ENCODE measurements at places on chromosomes 6 and 20. TPM values are rescaled to one million over a fixed set of nuclear protein-coding genes. Genes with fewer than 3 reads are reported as not detected.

- H3K27me3 ChIP-seq, result no peaks in the 10 kb centered on the region
- H3K4me1 ChIP-seq, result peaks cover 4% of the 10 kb centered on the region
- no peak overlapping the region for H3K27ac ChIP-seq
- DNase-seq, result peak; percentile 63
- H3K4me3 ChIP-seq, result peak overlapping the region; percentile 76
These were observed 1.4 kb downstream of the STAU1 start for GRCh38 chr20:49186535-49187329.

DNA sequence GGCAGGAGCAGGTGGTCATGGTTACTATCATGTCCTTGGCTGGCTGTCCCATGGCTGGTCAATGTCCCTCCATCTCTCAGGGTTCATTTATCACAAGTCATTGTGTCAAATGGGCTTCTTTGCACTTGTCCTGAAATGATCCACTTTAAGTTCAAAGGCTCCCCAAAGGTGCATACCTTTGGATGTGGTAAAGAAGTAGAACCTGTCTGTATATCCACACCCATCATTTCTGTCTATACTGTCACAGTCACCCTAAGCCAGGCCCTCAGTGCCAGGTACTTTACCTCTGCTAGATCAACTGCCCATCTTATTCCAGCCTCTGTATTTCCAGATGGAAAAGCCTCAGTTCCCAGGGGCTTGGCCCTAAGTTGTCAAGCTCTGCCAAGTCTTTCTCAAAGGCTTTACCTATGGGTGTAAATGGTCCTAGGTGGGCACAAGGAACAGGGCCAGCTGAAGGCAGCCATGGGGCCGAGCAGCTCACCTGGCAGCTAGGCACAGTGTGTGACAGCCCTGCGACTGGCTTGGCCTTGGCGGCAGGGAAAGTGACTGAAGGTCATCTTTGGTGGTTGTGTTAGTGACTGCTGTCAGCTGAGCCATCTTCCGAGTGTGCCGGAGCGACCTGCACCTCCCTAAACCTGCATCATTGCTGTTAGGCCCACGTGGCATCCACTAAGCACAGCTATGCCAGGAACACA is 198.4 kb downstream of the SYNDIG1 start:
- no peak overlapping the region for H3K27ac ChIP-seq
- H3K4me1 ChIP-seq, result no peaks in the 10 kb centered on the region
- no peak overlapping the region for H3K4me3 ChIP-seq
- H3K27me3 ChIP-seq, result no peaks in the 10 kb centered on the region
- H3K36me3 ChIP-seq, result no peaks in the 10 kb centered on the region

- DNase-seq, result no peak
- H3K27ac ChIP-seq, result no peak overlapping the region
- no peaks in the 10 kb centered on the region for H3K4me1 ChIP-seq
- no peaks in the 10 kb centered on the region for H3K27me3 ChIP-seq
These were observed 110.3 kb upstream of the NUP153 start for GRCh38 chr6:17816921-17817611.

DNA sequence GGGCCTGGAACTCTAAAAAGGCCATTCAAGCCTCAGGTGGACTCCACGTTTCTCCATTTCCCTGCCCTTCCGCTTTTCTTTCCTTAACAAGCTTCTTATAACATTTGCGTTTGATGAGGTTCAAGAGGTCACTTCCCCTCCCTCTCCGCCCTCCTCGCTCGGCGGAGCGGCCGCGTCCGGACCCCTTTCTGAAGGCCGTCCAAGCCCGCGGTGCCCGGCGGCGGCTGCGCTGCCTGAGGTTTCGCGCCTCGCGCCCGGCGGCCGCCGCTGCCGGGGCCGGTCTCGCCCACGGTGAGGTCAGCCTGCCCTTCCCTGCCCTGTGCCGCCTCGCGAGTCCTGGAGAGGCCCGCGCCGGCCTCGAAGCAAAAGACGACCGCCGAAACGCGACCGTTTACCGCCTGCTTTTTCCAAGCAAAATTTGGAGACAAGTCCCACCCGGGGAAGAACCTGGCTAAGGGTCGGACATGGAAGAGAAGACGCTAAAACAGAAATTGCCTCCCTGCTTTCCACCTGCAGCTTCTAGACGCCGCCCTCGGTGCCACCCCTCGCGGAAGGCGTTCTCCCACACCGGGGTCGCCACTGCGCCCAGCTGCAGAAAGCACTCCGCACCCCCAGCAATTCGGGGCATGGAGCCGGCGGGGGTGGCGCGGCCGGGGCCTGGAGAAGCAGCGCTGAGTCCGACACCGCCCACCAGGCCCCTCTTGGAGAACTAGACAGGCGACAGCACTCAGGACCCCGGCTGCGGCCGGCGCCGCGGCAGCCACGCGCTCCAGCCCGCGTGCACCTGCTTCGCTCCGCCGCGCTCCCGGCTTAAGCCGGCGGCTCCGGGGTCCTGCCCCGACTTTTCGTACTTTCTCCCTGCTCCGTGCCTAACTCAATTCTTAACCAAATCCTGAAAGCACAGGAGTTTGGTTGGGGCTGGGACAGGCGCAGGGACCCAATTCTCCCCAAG is 11.0 kb upstream of the FOXF2 start:
- DNase-seq, result no peak
- H3K4me1 ChIP-seq, result peaks cover 3% of the 10 kb centered on the region
- H3K36me3 ChIP-seq, result no peaks in the 10 kb centered on the region

GRCh38 chr6:101534386-101534785 is 140.9 kb downstream of the GRIK2 start:
- H3K4me3 ChIP-seq, result no peak overlapping the region
- no peak overlapping the region for H3K27ac ChIP-seq
- DNase-seq, result no peak
- H3K27me3 ChIP-seq, result no peaks in the 10 kb centered on the region
- H3K36me3 ChIP-seq, result no peaks in the 10 kb centered on the region

DNA sequence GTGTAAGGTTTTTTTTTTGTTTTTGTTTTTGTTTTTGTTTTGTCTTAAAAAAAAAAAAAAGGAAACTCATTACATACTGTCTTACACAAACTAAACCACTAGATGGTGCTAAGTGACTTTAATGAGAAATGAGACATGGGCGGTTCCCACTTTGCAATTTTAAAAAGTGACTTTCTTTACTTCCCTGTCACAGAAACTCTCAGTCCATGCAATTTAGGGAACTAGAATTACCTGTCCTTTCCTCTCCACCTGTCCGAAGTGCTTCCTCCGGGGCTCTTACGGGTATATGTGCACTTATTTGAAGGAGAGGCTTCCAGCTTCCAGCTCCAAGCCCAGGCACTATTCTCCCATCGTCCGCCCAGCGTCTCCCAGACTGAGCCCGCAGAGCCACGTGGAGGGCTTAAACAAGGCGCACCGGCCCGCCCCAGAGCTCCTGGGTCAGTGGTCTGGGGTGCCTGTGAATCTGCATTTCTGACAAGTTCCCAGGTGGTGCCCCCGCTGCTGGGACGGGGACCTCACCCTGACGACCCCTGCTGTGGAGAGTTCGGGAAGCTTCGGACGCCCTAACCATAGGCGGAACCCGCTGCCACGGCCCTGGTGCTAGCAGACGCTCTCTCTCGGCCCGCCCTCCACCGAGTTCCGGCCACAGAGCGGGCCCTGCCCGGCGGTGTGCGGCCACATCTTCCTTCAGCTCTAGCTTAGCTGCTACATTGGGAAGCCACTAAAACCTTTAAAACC is 26.1 kb downstream of the BFSP1 start:
- peaks cover 2% of the 10 kb centered on the region for H3K4me1 ChIP-seq
- no peaks in the 10 kb centered on the region for H3K36me3 ChIP-seq
- peak overlapping the region; percentile 6 for H3K27ac ChIP-seq
- H3K4me3 ChIP-seq, result peak overlapping the region; percentile 42

The MICB gene
- total RNA-seq, result 1.3 TPM

The HDGFL1 gene
- total RNA-seq, result not detected

The NOL7 gene
- total RNA-seq, result 58.6 TPM
